ENCODE measurements at places on chromosomes 2 and 18.

DNA sequence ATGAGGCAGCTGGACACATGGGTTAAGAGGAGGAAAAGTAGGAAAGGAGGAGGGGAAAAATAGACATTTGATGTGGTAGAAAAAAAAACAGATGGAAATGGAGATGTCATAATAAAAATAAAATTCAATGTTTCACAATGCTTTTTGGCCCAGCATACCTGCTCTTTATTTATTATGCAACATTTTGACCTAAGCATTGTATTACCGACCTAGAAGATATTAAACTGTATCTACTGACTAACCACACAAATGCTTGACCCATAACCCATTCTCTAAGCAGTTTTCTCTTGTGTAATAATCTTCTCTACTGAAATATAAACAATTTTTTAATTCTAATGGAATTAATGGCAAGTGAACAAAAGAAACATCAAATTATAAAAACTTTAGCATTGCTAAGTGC is 362.3 kb downstream of the FBXO15 start:
- DNase-seq: no peak

DNA sequence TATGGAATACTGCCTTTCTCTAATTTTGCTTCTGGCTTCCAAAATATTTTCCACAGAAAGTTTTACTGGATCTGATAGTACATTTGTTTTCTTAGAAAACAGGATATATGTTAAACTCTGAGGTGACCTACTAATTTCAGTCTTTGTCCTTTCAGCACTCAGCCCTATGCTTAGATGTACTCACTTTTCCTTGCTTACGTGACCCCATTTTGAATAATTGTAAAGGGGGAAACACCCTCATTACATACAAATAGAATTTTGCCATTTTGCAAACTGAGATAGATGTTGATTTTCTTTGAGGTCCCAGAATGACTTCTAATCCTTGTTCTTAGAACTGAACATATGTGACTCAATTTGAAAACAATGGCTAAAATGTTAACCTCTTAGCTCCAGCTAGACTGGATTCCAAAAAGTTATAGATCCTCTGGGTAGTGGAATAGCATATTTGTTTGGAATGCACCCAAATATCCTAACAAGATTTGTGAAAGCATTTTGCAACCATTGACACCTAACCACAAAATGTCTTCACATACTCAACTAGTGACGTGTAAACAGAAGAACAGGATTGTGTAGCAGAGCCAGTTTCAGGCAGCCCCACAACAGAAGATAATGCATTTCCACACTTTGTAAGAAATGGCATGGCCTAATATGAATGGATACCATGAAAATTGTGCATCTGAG is 44.8 kb upstream of the EHBP1 start:
- peak; percentile 10 for DNase-seq

DNA sequence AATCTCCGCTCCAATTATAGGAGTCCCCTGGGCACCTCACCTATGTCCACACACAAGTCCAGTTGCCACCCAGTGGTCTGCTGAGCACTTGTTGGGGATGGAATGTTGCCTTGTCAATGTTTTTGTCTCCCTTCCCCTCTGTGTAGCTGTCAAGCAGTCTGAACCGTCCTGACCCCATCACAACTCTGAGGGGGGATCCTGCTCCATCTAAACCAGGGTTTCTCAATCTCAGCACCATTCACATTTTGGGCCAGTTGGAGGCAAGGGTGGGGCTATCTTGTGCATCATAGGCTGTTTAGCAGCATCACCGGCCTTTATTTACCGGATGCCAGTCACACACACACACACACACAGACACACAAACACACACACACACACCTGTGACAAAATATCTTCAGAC is 53.0 kb downstream of the CYP26B1 start:
- DNase-seq: no peak

DNA sequence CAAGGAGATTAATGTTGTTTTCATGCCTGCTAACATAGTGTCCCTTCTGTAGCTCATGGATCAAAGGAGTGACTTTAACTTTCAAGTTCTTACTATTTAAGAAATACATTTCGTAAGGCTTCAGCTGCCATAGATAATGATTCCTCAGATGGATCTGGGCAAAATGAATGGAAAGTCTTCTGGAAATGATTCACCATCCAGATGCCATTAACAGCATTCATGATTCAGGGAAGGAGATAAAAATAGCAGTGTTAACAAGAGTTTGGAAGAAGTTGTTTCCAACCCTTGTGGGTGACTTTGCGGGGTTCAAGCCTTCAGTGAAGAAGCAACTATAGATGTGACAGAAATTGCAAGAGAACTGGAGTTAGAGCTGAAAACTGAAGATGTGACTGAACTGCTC is 17.0 kb downstream of the VRK2 start:
- no peak for DNase-seq

DNA sequence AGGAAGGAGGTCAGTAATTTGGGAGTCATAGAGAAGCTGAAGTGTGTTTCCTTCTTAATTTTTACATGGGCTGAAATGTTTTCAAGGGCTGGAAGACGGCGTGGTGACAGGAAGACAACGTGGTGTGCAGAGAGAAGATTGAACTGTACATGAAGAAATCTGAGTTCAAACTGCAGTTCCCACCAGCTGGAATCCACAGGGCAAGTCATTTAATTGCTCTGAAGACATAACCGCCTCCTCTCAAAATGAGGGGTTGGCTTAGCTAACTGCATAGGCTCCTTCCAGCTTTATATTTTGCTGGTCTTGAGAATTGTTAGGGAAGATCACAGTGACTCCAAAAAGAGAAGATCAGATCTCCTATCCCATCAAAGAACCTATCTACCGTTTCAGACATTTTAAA is 103.9 kb downstream of the SLC8A1 start:
- no peak for DNase-seq

DNA sequence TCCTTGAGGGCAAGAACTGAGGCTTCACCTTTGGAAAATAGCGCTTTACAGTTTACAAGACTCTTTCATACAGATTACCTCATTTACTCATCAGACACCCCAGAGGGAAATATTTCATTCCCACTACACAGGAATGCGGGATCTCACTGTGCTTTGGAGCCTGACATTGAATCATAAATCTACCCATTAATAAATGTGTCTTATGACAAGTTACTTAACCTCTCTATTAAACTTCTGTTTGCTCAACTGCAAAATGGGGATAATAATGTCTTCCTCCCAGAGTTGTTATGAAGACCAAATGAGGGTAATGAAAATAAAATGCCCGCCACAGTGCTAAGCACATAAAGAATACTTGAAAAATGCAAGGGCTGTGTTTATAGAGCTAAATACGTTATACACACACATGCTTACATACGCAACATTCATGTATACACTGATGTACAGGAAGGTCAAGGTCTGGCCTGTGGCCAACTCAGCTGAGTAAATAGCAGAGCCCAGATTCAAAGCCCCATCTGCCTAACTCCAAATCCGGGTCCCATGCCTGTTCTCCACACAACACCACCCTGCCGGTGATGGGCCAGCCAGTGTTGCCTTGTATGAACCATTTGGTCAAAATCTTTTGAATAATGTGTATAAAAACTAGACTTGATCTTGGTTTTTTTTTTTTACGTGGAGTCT is 77.8 kb upstream of the STPG4 start:
- DNase-seq: no peak

DNA sequence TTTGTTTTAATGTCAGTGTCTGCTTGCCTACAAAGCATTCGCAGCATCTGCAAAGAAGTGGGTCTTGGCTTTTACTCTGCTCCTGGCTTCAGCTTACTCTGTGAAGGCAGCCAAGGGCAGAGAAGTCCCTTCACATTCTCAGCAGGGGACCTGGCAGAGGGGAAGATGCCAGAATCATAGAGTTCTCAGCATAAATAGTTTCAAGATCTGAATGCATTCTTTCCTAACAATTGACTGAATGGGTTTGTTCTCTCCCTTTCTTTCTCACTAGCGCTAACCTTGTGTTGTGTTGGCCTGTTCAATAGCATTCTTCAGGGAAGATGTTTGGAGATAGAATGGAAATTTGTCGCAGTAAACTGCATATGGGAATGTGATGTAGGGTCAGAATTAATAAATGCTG is 106.9 kb downstream of the FARSB start:
- no peak for DNase-seq

DNA sequence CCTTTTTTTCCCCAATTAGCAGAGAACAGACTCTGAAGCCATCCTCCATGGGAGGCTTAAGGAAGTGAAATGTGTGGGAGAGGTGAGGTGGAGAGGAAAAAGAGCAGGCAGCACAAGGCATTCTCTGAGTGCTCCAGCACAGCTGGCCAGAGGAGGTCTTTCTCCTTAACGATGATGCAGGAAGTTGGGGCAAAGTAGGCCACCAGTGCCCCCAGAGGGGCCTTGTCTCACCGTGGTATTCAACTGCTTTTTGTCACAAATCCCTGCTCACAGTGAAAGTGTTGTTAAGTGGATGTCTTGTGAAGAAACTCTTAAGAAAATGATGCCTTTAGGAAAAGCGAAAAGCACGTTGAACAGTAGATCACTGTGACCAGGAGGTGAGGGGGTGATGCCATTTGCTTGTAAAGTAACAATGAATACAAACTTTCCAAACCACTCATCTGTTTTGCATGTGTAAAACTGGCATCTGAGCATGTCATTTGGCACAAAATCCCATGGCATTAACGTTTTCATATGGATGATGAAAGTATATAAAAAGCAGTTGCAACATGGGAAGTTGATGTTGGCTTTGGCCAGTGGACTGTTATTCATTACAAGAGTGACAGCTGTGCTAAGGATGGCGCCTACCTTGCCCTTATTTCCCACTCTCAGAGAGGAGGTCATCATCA is 49.2 kb upstream of the CDC42EP3 start:
- no peak for DNase-seq

DNA sequence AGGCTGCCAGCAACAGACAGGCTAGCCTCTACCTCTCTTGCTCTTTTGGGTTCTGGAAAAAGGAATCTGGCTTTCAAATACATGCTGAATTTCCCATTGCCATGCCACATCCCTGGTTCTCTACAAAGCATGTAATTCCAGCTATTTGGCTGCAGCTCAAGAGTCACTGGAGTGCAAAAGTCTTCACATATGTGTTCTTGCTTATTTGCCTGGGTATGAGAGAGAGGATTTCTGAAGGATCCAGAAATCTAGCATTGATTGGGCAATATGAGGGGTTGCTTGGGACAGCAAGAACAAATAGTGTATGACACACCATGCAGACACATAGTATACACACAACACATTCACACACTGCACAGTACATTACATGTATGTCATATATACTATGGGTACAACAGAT is 30.7 kb upstream of the LGALSL start:
- no peak for DNase-seq

- no peak for DNase-seq
Measured at GRCh38 chr18:44764863-44765262, 84.2 kb downstream of the SETBP1 start.

- DNase-seq: no peak
Measured at GRCh38 chr2:150141226-150142001, 346.1 kb downstream of the RND3 start.

GRCh38 chr2:145759228-145759915 is 1239.5 kb upstream of the ZEB2 start:
- DNase-seq: no peak

DNA sequence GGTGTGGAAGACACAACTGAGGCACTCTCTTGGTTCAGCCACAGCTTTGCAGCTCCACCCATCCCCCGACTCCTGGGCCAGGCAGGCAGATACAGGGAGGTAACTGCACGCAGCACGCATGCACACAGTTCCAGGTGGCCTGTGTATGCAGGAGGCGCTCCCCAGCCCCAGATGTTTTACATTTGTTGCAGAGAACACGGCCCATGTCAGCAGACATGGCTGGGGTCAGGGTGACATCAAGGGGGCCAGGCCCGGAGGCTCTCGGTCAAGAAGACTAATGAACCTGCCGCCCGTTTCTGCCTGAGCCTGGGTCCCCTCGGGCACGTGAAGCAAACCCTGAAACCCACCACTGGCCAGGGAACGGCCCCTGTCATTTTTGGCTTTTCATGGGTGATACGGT is 57.3 kb downstream of the TWIST2 start:
- DNase-seq: no peak

DNA sequence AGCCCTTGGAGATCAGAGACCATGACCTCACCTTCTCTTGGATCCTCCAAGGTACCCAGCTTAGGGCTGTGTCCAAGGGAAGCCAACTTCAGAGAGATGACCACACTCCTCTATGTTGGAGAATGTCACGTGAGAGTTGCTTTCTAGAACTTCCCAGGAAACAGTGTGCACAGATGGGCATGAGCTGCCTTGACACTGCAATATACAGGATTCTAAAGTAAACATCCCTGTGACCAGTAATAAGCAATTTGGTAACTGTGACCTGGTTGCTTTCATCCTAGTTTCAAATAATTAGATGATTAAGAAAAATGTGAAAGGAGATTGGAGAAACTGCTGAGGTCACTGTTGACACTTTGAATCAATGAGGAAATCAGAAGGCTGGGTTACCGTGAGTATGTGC is 181.1 kb upstream of the EPAS1 start:
- DNase-seq: no peak

All from GM13977 (cell line).